GM13977 (cell line): ENCODE measurements at places on chromosomes 11 and 22.

- DNase-seq, result no peak
These were observed 85.9 kb upstream of the PPARA start for GRCh38 chr22:46064228-46064965.

DNA sequence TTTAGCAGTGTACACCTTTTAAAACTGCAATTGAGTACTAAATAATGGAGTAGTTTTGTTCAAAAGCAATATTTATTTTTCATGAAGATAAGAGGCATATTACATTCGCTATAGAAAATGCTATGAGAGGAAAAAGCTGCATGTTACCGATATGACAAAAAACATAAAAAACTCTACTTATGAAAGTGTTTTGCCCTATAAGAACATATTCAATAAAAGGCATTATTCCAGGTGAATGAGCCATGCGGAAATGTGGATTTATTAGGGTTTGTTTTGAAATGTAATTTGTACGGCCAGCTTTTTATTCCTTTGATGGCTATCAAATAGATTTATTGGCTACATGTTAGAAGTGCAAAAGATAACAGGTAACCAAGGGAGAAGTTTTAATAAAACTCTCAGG lies 129.3 kb upstream of the DDI1 start:
- no peak for DNase-seq

GRCh38 chr11:34190192-34191139 lies 85.0 kb downstream of the NAT10 start:
- DNase-seq, result no peak

DNA sequence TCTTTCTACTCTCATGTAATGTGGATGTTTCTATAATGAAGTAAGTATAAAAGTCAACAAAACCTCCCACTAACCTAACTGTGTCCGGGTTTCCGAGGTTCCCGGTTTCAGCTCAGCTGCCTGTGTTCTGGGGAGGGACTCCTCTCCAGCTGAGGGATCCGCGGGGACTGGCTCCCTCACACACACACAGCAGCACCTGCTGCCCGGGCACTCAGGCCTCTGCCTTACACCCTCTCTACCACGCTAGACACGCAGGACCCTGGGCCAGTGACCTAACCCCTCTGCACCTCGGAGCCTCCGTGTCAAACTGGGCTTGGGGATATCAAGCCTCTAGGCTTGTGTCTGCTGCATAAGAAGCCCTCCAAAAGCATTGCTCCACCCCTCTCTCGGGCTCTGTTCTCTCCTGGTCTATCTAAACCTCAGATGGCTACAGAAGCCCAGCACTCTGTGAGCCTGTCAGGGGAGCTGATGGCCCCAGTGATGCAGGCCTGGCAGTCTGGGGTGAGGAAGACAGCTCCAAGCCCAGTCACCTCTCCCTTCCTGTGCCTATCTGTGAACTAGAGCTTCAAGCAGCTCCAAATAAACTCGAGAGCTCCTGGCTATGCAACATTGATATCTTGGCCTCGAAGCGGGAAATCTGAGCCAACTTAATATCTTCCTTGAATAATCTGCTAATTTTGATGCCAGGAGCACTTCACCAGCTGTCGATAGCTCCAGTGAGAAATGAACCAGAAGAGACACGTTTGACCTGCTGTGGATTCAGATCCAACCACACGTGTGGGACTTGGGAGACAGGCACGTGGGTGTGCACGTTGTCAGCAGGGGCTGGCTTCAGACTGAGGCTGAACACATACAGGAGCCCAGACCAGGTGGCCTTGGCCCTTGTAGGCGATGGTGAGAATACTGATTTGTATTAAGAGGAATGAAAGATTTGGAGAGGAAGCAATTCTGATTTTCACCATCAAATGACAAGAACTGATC lies 232.7 kb upstream of the B3GAT1 start:
- DNase-seq, result no peak

GRCh38 chr11:123000721-123001120 lies 19.1 kb upstream of the BSX start:
- no peak for DNase-seq

DNA sequence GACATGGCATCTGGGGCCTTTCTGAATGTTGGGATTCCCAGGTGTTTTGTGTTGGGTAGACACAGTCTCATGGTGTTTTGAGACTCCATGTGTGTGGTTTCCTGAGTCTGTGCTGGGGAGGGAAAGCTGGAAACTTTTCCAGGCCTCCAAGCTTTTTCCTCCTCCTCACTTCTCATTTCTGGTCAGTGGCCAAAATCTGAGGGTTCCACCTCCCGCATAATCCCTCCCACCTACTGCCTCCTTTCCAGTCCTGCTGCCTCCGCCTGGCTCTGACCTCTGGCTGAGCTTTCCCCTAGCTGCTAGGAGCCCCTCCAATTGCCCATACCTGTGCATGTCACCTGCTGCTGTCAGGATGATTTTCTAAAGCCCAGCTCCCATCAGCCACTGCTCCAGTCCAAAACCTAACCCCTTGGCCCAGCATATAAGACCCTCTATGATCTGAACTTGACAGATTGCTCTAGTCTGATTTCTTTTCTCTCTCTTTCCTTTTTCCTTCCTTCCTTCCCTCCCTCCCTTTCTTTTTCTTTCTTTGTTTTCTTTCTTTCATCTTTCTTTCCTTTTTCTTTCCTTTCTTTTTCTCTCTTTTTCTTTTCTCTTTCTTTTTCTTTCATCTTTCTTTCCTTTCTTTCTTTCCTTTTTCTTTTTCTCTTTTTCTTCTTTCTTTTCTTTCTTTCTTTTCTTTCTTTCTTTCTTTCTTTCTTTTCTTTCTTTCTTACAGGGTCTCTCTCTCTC lies 51.4 kb upstream of the NECTIN1 start:
- DNase-seq, result no peak

GRCh38 chr22:28438183-28438768 lies 241.4 kb downstream of the TTC28 start:
- no peak for DNase-seq

- no peak for DNase-seq
These were observed 144.7 kb downstream of the TENM4 start for GRCh38 chr11:79296141-79296540.

GRCh38 chr22:37235897-37236607 lies 8.0 kb downstream of the RAC2 start:
- no peak for DNase-seq

DNA sequence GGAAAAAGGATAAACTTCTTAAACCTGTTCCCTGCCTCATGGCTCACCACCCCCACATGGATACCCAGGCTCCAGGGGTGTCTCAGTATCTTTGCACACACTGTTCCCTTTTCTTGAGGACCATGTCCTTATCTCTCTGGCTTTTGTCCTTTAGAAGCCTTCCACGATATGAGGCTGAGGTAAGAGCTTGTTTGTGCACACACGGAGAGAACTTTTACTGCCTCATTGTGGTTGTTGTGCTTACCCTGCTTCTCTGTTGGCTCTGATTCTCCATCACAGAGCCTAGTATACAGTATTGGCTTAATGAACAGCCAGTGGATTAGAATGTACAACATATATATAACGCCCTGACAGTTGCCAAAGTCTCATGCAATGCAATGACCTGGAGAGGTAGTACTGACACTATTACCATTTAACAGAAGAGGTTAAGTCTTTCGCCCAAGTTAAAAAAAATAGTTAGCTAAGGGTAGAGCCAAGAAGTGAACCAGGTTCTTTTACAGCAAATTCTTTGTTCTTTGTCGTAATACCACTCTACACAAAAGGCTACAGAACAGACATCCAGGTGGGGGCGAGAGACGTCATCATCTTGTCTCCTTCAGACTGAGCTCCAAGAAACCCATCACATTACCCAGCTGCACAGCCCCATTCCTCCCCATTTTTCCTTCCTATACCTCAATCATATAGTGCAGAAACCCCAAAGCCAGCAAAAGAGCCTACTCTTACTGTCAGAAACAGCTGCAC lies 117.3 kb downstream of the PLEKHA7 start:
- DNase-seq, result no peak

DNA sequence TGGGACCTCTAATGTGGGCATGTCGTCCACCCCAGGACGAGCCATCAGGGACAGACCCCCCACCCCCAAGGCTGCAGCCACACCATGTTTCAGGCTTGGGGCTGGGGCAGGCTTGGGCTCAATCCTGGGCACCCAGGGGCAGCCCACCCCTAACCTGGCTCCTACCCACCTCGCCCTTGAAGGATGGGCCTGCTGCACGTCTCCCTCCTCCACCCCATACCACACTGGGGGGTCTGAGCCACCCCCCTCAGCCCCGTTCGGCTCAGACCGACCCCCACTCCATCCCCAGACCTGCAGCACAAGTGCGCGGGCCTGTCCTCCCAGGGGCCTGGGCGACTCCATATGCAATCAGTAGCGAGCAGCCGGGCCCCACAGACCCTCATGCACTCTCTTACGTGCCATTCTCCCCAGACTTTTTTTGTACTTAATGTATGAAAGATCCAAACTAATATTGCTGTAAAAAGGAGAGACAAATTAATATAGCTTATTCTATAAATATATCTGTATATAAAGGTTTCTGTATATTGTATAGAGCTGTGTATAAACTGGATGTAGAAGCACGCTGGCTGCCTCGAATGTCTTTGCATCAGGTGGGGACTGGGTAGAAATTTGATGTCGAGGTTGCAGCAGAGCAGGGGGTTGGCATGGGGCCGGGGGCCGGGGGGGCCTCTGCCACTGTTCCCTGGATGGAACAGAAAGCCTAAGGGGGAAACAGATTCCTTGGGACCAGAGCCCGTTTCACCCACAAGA lies 5.8 kb upstream of the MYRF start:
- DNase-seq, result no peak

DNA sequence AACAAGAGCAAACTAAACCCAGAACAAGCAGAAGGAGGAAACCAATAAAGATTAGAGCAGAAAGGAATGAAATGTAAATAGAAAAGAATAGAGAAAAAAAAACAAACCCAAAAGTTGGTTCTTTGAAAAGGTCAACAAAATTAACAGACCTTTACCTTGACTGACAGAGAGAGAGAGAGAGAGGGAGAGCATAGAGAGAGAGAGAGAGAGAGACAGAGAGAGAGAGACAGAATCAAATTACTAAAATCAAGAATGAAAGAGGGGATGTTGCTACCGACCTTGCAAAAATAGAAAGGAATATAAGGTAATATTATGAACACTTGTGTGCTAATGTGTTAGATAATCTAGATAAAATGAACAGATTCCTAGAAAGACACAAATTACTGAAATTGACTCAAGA lies 22.6 kb upstream of the AMPD3 start:
- no peak for DNase-seq
